ENCODE measurements at places on chromosomes 6 and 20. TPM values are rescaled to one million over a fixed set of nuclear protein-coding genes. Genes with fewer than 3 reads are reported as not detected.
A peak's percentile ranks its signal among the peaks of the same experiment; 100 is the strongest.

PLEKHG1 gene
- total RNA-seq, result 6.3 TPM

IPCEF1 gene
- 1.3 TPM for total RNA-seq

RRAGD gene
- 12.9 TPM for total RNA-seq

TMEM244 gene
- total RNA-seq, result not detected

BPIFB4 gene
- not detected for total RNA-seq

C6orf163 gene
- 3.6 TPM for total RNA-seq

SPATA25 gene
- 5.6 TPM for total RNA-seq

RGS17 gene
- total RNA-seq, result 0.36 TPM

METTL24 gene
- total RNA-seq, result 6.6 TPM

GRCh38 chr6:146111881-146112450, 83.1 kb downstream of the GRM1 start:
- DNase-seq, result no peak

DNA sequence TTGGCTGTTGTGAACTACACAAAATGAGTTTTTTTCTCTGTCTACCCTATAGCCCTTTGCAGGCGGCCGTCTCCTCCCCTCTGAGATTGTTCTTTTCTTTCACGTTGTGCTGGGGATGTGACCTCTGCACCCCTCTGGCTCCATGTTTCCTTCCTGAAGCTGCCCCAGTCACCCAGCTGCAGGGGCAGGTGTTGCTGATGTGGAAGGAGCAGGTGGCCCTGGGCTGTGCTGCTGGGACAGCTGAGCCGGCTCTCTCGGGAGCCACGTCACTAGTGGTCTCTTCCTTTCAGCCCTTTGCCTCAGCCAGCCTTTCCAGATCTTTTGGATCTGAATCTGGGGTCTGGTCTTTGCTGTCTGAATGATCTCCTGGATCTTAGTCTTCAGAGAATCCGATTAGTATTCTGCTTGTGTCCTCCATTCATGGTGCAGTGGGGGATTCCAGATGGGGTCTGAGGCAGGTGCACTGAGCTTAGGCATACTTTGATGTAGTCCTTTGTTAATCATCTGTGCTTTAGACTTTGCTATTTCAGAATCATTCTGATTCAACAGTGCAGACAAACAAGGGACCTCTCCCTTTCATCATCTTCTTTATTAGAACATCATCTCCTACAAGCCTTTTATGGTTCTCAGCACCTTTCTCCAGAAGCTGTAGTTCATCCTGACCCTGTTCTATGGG, 31.4 kb downstream of the TMEM181 start:
- no peak for DNase-seq

DNA sequence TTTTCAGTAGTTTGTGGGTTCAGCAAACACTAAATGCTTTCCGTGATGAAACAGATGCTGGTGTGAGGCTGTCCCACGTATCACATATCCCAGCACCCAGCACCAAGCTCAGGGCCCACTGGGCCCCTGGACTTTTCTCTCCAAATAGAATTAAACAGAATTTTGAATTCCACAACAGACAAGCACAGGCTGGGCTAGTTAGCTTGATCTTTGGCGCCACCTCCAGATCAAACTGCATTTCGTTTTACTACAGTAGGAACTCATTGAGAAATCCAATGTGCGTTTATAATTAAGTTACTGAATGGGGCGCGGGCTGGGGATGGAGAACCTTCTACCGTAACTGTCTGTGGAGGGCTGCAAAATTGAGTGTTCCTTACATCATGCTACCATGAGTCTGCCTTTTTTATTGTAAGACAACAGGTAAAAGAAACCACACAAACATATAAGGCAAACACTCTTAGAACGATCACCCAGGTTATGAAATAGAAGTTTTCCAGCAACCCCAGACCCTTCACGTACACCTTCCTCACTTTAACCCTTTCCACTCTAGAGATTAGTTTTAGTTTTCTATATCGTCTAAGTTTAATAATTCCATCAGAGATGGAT, 107.8 kb downstream of the ZFP64 start:
- DNase-seq, result peak; percentile 61

- DNase-seq, result peak; percentile 48
Measured at GRCh38 chr6:2725999-2726567, 24.6 kb downstream of the MYLK4 start.

DNA sequence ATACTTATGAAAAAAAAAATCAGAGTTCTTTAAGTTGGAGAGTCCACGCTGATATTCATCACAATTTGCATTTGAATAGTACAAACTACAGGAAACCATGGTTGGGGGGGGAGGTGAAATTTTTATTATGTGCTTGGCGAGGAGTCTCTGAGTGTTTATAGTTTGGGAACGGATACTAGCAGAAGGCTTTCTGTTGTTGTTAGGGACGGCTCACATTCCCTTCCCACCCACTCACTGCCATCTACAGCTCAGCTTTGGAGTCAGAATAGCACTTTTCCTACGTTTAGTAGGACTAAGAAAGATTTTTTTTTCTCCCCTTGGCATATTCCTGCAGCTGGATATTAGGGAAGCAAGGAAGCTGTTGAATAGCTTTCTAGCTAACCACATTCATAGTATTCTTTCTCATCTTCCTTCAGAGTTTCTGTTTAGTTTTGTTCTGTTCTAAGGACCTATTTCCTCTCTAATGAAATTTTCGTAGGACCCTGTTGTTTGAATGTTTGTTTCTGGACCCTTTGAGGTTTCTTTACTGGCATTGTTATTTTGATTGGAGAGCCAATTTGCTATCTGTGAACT, 235.1 kb upstream of the ZNF217 start:
- no peak for DNase-seq

DNA sequence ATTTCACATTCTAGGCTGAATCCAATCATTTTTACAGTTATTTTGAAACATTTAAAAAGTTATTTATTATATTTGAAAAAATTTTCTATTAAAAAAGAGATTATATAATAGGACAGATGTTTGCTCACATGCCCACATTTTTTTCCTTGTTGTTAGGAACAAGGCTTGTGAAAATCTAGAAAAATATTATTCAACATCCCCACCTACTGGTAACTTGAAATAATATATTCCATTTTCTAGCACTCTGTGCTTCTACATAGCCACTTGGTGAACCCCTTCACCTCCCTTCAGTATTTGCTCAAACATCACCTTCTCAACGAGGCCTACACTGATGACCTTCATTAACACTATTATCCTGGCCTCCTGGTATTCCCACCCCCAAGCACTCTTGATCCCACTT, 18.3 kb upstream of the GPRC6A start:
- DNase-seq, result no peak

- no peak for DNase-seq
Measured at GRCh38 chr20:43586641-43587040, 4.1 kb upstream of the IFT52 start.

GRCh38 chr6:22194188-22194921, 102.5 kb downstream of the PRL start:
- DNase-seq, result no peak

DNA sequence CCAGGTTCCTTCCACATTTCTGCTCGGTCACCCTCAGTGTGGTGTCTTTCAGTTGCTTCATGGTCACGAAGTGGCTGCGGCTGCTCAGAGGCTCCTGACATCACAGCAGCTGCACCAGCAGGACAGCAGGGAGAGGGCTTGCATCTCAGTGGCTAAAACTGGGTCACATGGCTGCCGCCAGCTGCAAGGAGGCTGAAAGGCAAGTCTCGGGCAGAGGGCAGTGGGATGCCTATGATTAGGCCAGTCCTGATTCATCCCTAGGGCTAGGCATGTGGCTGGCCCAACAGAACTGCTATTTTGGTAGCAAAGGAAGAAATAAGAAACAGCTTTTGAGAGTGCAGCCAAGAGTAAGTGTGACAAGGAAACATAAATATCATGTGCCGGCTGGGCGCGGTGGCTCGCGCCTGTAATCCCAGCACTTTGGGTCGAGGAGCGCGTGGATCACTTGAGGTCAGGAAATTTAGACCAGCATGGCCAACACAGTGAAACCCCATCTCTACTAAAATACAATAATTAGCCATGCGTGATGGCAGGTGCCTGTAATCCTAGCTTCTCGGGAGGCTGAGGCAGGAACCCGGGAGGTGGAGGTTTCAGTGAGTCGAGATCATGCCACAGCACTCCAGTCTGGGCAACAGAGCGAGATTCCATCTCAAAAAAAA, 46.6 kb downstream of the RBM38 start:
- no peak for DNase-seq

GRCh38 chr6:37903351-37904340, 84.1 kb downstream of the ZFAND3 start:
- no peak for DNase-seq

DNA sequence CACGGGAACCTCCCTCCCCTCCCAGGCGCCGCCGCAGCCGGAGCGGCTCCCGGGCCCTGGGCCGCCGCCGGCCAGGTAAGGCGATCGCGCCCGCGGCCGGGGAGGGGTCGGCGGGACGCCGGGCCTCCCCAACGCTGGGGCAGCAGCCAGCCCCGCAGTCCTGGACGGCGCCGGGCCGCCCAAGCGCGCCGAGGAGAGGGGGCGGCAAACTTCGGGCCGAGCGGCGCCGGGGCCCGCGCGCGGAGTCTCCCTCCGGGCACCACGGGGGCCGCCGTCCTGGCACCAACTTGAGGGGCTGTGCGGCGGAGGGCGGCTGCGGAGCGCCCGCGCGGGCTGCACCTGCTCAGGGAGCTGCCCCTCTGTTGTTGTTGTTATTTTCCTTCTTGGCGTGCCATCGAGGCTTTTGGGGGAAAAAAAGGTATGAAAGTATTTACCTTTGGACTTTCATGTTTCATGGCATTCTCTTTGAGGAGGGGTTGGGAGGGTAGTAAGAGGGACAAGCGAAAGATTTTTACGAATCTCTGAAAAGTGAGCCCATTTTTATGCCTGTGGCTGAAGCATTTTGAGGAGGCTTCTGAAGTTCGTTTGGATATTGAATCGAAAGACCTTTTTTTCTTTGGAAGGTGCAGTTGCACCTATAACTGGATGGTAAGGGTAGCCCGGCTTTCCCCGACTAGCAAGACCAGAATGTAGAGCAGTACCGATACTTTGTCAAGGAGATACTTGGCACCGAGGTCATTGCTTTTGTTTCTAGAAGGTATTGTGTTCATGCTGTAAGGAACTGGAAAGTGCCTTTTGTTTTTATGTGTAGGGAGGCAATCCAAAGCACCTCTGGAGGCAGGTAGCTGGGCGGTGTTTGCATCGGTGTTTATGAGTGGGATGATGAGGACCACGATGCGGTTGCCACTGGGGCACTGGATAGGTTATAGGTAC, at the start of gene RNF182:
TSS of gene RNF182 (plus strand) at position 4 of the 933 bp plus-strand sequence. CDS start 52,168 bp downstream, outside the sequence.
- no peak for DNase-seq

DNA sequence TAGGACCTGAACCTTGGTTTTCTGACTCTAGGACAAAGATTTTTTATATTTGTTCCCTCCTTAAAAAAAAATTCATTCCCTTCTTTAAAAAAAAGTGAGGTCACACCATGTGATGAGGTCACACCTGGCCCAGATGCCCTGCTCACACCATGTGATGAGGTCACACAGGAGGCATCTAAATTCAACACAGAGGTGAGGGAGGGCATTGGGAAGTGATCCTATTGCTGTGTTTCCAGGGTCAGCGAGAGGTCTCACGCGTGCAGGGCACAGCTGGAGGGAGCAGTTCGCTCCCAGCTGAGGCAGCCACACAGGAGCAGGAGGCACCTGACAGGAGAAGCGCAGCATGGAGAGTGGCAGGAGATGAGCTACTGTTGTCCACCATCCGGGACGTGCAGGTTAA, 92.5 kb downstream of the SLC22A23 start:
- DNase-seq, result no peak

DNA sequence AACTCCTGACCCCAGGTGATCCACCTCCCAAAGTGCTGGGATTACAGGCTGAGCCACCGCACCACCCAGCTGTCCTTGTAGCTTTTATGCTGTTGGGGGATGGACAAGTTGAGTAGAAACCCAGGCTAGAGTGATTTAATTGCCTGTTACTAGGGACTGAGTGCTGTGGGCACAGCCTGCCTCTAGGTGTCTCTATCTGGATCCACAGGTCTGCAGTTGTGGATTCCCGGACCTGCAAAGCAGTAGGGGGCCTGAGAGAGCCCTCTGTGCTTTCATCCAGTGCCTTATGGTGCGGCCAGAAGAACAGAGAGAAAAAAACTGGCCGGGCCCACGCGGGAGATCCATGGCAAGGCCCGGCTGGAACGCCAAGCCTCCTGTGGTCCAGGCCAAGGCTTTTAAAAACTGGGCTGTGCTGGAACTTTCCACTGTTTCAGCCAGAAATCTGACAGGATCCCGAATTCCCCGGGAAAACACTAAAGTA, 5.2 kb downstream of the SIRPA start:
- DNase-seq, result peak; percentile 40

GRCh38 chr6:144675231-144675861, 390.2 kb downstream of the UTRN start:
- DNase-seq, result no peak

DNA sequence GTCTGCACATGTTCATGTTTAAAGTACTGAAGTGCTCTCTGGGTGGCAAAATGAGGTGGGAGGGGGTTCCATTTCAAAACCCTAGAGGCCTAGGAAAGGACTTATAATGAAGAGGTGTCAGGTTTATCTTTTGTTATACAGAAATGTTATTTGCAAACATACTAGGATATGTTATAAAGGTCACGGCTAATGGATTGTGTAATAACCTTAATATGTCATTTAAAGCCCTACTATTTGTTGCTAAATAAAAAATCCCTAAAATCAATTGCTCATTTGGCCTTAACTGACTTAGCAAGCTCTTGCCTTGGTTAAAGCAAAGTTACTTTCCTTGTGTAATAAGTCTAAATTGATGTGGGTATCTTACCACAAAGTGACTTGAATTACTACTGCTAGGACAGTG, 8.8 kb downstream of the NKX2-4 start:
- no peak for DNase-seq

DNA sequence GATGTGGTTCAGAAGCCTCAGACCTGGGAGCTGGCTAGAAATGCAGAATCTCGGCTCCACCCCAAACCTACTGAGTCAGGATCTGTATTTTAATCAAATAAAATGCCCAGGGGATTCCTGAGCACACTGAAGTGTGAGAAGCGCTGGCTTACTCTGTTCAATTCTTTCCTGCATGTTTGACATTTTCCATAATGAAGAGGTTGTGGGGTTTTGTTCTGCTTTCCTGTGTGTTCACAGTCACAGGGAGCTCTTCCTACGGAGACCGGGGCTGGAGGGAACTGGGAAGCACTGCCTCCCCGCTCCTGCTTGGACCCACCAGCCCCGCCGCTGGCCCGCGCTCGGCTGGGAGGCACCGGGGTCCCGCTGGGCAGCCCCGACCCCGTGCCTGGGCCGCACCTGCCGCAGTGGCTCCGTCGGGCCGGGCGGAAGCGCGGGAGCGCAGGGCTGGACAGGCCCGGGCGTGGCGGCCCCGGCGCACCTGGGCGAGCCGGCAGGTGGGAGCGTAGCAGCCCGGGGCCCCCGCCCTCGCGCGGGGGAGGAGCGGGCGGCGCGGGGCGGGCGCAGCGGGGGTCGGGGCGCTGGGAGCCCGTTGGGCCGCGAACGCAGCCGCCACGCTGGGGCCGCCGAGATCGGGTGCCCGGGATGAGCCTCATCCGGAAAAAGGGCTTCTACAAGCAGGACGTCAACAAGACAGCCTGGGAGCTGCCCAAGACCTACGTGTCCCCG, at the start of gene MAPK13:
TSS of gene MAPK13 (plus strand) at position 573 of the 726 bp plus-strand sequence. CDS start at position 643, 70 bp downstream.
- no peak for DNase-seq

DNA sequence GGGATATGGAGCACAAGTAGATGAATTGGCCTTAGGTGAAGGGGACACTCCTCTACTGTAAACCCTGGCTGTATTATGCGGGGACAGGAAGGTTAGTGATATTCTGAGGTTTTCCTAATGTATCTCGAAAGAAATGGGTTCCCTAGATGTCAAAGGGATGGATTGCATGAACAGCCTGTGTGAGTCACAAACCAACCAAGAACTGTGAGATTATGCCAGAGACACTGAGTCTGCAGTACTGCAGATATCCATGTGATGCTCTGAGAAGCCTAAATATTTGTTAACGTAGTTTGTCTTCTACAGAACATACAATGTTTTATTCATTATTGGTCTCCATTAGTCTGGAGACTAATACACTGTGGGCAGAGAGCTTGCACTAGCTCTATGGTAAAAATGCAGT, 182.2 kb downstream of the AKAP7 start:
- no peak for DNase-seq

GRCh38 chr6:120774275-120774674, 560.0 kb downstream of the TBC1D32 start:
- DNase-seq, result no peak

Measured in ovary (tissue), 10 donors.